ENCODE measurements at places on chromosomes 16 and 17. TPM values are rescaled to one million over a fixed set of nuclear protein-coding genes. Genes with fewer than 3 reads are reported as not detected.

SLC5A10 gene
- not detected for total RNA-seq

MYH2 gene
- not detected for total RNA-seq

KCNJ12 gene
- total RNA-seq: not detected

TAOK1 gene
- total RNA-seq: 78.8 TPM

- H3K4me3 ChIP-seq: no peak overlapping the region
- no peak overlapping the region for H3K27ac ChIP-seq
- H3K4me1 ChIP-seq: peaks cover 9% of the 10 kb centered on the region
- no peaks in the 10 kb centered on the region for H3K27me3 ChIP-seq
- no peaks in the 10 kb centered on the region for H3K36me3 ChIP-seq
- DNase-seq: no peak
These were observed 16.8 kb downstream of the MARCHF10 start for GRCh38 chr17:62791235-62791734.

DNA sequence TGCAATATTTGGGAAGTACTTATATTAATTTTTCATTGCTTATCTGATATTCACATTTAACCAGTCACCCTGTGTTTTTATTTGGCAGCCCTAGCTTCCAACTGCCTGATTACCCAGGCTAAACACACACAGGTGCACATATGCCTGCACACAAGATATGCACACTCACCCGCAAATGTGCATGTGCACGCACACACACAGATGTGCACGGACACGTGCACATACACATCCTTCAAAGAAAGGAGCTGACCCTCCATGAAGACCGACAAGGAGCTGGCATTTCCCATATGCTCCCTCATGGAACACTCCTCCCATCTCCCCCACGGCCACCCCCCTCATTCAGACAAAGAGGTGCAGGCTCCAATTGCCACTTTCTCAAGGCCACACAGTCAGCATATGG, 242.2 kb downstream of the ENGASE start:
- H3K27ac ChIP-seq: no peak overlapping the region
- no peaks in the 10 kb centered on the region for H3K36me3 ChIP-seq
- no peaks in the 10 kb centered on the region for H3K27me3 ChIP-seq
- H3K4me3 ChIP-seq: no peak overlapping the region
- DNase-seq: no peak
- no peaks in the 10 kb centered on the region for H3K4me1 ChIP-seq

- no peak overlapping the region for H3K27ac ChIP-seq
- H3K36me3 ChIP-seq: no peaks in the 10 kb centered on the region
- H3K4me1 ChIP-seq: peaks cover 11% of the 10 kb centered on the region
- DNase-seq: peak; percentile 35
These were observed 185.9 kb upstream of the HS3ST3A1 start for GRCh38 chr17:13787636-13788035.

DNA sequence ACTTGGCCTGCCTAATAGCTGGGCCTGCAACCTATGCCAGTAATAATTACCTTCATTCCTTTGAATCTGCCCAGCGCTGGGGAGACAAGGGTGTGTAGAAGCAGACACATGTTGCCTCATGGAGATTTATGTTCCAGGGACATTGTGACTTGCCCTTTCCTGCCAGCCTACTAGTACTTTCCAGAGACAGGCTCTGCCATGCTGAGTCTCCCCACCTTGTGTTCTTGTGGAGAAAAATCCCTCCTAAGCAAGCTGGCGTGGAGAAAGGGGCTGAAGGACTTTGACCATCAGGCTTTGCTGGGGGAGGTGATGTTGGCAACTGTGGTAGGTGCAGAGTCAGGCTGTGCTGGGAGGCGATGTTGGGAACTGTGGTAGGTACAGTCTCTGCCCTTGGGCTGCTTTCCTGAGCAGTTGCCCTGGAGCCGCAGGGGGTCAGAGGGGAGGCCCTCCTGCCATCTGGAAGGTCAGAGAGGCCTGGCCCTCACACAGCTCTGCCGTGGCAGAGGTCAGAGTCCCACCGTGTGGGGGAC, 4.0 kb downstream of the KSR1 start:
- no peak overlapping the region for H3K4me3 ChIP-seq
- H3K27me3 ChIP-seq: no peaks in the 10 kb centered on the region
- no peak for DNase-seq
- H3K36me3 ChIP-seq: no peaks in the 10 kb centered on the region
- peaks cover 32% of the 10 kb centered on the region for H3K4me1 ChIP-seq

GRCh38 chr17:48433896-48434295, 3.9 kb upstream of the SKAP1 start:
- no peak overlapping the region for H3K27ac ChIP-seq
- H3K36me3 ChIP-seq: no peaks in the 10 kb centered on the region
- DNase-seq: no peak

DNA sequence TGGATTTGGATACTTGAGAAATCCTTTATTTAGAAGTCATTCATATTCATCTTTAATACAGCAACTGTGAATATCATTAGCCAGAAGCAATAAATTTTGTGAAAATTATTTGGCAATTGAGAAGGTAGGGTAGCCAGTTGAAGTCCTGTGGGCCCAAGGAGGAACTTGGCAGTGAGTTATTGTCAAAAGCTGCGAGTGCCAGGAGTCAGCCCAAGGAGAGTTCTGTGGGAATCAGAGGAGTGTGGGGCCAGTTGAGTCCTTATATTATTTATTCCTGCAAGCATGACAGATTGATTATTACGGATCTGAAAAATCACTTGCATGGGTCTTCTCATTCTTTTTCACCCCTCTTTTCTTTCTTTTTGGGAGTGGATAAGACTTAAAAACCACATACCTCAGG, 38.3 kb downstream of the PRKCA start:
- no peak overlapping the region for H3K4me3 ChIP-seq
- DNase-seq: no peak

- H3K27ac ChIP-seq: no peak overlapping the region
- no peaks in the 10 kb centered on the region for H3K4me1 ChIP-seq
- no peaks in the 10 kb centered on the region for H3K36me3 ChIP-seq
These were observed 222.4 kb upstream of the ERCC4 start for GRCh38 chr16:13697568-13697967.

- peak overlapping the region; percentile 79 for H3K27ac ChIP-seq
- H3K36me3 ChIP-seq: no peaks in the 10 kb centered on the region
- H3K4me1 ChIP-seq: peaks cover 30% of the 10 kb centered on the region
- DNase-seq: peak; percentile 79
- H3K27me3 ChIP-seq: no peaks in the 10 kb centered on the region
These were observed 591 bp upstream of the SLFN5 start for GRCh38 chr17:35242158-35242804.

- H3K36me3 ChIP-seq: no peaks in the 10 kb centered on the region
- no peaks in the 10 kb centered on the region for H3K4me1 ChIP-seq
- H3K4me3 ChIP-seq: no peak overlapping the region
- no peak overlapping the region for H3K27ac ChIP-seq
These were observed 76.0 kb downstream of the CHD9NB start for GRCh38 chr16:52976539-52977167.

- H3K4me3 ChIP-seq: no peak overlapping the region
- no peak for DNase-seq
- H3K4me1 ChIP-seq: no peaks in the 10 kb centered on the region
- H3K27ac ChIP-seq: no peak overlapping the region
These were observed 60.7 kb upstream of the SREBF1 start for GRCh38 chr17:17897442-17897841.

DNA sequence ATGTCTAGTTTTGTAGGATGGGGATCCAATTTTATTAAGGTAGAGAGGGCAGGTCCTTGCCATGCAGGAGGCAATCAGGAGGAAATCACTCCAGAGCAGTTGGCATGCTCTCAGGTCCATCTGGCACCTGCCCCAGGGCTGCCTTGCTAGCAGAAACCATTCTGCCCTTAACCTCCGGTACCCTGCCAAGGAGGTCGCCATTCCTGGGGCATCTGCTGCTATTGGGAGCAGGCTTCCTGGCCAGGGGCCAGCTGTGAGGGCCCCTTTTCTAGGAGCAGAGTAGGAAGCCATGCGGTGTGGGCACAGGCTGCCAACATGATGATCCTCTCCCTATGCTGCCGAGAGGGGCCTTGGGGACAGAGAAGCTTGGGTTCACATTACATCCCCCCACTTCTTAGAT, 47.6 kb upstream of the MGAT5B start:
- no peaks in the 10 kb centered on the region for H3K4me1 ChIP-seq
- H3K4me3 ChIP-seq: no peak overlapping the region
- no peak for DNase-seq
- H3K27me3 ChIP-seq: no peaks in the 10 kb centered on the region
- H3K27ac ChIP-seq: no peak overlapping the region

DNA sequence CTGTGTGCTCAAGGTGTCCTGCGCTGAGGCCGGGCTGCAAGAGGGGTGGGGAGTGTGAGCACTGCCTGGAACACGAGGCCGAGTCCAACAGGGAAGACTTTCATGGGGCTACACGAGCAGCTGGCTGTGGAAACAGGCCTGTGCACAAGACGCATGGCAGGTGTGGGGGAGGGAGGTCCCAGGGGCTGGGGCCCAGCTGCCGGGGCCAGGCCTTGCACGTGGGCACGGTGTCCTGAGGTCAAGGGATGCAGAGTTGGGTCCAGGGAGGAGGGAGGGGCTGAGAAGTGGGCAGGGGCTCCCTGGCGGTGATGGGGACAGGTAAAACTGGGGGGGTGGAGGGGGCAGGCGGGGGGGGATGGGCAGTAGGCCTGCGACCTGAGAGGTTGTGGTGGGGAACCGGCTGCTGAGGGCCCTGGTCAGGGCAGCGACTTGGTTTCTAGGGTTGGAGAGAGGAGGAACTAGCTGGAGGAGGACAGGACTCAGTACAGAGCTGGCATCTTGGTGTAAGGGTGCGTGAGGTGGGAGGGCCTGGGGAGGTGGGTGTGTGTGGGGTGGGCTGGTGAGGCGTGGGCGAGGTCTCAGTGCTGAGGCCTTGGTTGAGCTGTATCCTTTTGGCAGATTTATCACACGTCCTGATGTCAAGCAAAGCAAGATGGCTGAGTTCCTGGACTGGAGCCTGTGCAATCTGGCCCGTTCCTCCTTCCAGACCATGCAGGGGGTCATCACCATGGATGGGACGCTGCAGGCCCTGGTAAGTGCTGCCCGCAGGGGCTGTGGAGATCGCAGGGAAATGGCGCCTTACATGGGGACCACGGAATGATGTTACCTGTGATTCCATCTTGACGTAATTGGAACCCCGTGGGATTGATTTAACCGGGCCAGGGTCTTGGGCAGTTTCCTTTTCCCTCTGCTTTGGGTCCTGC, 29.4 kb downstream of the TBCD start:
- no peaks in the 10 kb centered on the region for H3K27me3 ChIP-seq
- H3K27ac ChIP-seq: no peak overlapping the region
- H3K4me1 ChIP-seq: peaks cover 20% of the 10 kb centered on the region
- peaks cover 21% of the 10 kb centered on the region for H3K36me3 ChIP-seq
- no peak for DNase-seq

- no peaks in the 10 kb centered on the region for H3K27me3 ChIP-seq
- no peaks in the 10 kb centered on the region for H3K36me3 ChIP-seq
- no peak overlapping the region for H3K27ac ChIP-seq
These were observed 65.4 kb upstream of the B4GALNT2 start for GRCh38 chr17:49067163-49067562.

GRCh38 chr17:58375811-58376210, 23.8 kb upstream of the SUPT4H1 start:
- H3K4me1 ChIP-seq: no peaks in the 10 kb centered on the region
- no peaks in the 10 kb centered on the region for H3K27me3 ChIP-seq
- no peak overlapping the region for H3K27ac ChIP-seq
- H3K36me3 ChIP-seq: no peaks in the 10 kb centered on the region
- DNase-seq: no peak
- no peak overlapping the region for H3K4me3 ChIP-seq

DNA sequence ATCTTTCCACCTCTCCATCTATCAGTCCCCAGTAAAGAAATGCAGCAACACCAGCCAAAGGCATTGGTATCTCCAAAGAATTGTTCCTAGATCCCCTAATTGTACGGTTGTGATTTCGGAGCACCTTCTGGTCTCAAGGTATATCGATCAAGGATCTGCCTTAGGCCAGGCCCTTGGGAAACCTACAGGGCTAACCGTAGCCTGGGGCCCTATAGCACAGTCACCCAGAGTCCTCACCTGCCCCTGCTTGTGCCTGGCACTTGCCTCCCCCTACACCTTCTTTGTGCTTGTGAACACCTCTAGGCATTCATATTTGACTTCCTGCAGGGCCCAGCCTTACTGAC, 16.8 kb upstream of the AURKB start:
- DNase-seq: no peak
- H3K4me1 ChIP-seq: peaks cover 35% of the 10 kb centered on the region
- no peaks in the 10 kb centered on the region for H3K27me3 ChIP-seq
- peak overlapping the region; percentile 26 for H3K27ac ChIP-seq
- H3K4me3 ChIP-seq: no peak overlapping the region
- no peaks in the 10 kb centered on the region for H3K36me3 ChIP-seq

DNA sequence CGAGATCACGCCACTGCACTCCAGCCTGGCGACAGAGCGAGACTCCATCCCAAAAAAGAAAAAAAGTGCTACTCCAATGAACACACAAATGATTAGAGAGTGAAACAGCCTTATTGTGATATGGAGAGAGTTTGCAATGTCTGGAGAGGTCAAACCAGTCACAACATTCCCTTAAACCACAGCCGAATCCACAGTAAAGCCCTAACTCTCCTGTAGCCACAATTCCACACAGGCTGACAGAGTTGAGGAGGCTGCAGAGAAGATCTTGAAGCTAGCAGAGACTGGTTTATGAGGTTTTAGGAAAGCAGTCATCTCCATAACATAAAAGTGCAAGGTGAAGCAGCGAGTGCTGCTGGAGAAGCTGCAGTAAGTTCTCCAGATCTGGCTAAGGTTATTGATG, 6.7 kb downstream of the RNF213 start:
- H3K36me3 ChIP-seq: peaks cover 46% of the 10 kb centered on the region
- H3K4me1 ChIP-seq: peaks cover 38% of the 10 kb centered on the region
- DNase-seq: no peak

GRCh38 chr17:78558989-78559388, 18.2 kb downstream of the DNAH17 start:
- no peak overlapping the region for H3K27ac ChIP-seq
- no peak for DNase-seq
- H3K36me3 ChIP-seq: no peaks in the 10 kb centered on the region

DNA sequence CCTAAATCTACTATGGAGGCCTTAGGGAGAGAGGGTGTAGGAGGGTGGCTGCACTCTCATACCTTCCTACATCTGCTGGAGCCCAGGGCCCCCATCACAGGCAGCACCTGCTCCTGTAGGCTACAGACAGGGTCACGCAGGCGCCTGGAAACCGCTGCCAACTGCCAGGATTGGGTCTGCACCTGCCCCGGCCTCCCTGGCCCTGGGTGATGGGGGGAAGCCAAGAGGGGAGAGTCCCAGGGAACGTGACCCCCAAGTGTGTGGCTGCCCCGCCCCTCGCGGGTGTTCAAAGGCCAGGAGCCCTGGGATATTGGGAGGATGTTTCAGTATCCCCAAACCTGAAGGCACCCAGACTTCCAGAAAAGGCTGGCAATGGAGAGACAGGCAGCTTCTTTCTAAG, 5.6 kb upstream of the TEX19 start:
- no peaks in the 10 kb centered on the region for H3K36me3 ChIP-seq
- no peak for DNase-seq
- H3K4me3 ChIP-seq: no peak overlapping the region
- no peak overlapping the region for H3K27ac ChIP-seq

- H3K36me3 ChIP-seq: no peaks in the 10 kb centered on the region
- DNase-seq: no peak
- H3K27ac ChIP-seq: no peak overlapping the region
- no peak overlapping the region for H3K4me3 ChIP-seq
These were observed 4.8 kb downstream of the GSG1L2 start for GRCh38 chr17:9817086-9817485.
